RWPE2 (cell line): ENCODE measurements at places on chromosomes 6 and 20.

DNA sequence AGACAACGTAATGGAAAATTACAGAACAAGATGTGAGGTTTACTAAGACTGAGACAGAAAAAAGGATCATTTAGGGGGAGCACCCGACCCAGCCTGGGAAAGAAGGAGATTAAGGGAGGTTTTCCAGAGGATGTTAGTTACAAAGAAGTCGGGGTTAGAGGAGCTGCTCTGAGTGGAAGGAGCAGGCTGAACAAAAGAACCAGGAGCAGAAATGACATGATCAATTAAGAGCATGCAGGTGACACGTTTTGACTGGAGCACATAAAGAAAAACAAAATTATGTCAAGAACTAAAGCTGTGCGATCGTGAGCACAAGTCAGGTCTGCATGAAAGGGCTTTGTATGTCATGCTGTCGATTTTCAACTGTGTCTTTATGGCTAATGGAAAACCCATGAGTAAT lies 417.3 kb upstream of the MARCKS start:
- no peak for DNase-seq

- DNase-seq = no peak
Measured at GRCh38 chr6:107578642-107579341, 88.9 kb downstream of the SOBP start.

- DNase-seq = no peak
Measured at GRCh38 chr6:36025932-36026327, 1.5 kb upstream of the SLC26A8 start.

DNA sequence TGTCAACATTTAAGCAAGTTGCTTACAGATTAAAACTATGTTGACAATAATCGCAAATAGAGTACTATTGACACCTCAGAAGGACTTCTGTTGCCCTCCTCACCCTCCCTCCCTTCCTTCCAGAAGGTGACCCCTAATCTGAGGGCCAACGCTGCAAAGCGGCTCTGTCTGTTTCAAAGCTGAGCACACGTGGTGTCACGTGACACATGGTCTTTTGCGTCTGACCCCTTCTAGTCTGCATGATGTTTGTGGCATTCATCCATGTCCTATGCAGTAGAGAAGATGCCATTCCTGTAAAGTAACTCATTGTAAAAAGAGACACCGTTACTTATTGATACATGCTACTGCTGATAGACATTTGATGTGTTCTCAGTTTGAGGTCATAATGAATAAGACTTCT lies 182.3 kb downstream of the THBS2 start:
- DNase-seq = no peak

GRCh38 chr6:46291275-46291633 lies 120.5 kb upstream of the ENPP5 start:
- no peak for DNase-seq

DNA sequence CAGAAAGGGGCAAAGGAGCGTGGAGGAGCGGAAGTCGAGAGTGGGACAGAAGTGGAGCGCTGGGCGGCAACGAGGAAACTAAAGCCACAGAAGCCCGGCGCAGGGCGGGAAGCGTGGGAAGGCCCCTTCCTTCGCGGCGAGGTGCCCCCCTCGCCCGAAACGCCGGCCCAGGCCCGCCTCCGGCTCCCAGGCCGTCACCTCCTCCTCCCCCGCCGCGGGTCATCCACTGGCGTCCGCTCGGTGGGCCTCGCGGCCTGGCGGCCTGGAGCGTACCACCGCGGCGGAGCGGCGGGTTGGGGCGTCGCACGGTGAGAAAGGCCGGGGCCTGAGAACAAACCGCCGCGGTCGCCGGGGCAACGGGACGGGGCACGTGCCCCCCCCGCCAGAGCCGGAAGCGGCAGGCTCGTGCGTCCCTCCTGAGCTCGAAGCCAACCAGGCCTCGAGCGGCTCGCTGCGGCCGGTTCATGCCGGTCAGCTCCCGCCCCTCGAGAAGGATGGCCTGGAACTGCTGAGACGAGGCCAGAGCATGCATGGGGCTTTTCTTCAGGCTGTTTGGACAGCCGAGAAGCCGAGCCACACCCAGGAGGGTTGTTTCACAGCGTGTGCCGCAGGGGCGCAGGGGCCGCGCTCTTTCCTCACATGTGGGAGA lies at the start of gene TCP11:
TSS of gene TCP11 (minus strand) at position 333 of the 649 bp plus-strand sequence. CDS start 469 bp downstream, outside the sequence.
- DNase-seq = peak; percentile 53

DNA sequence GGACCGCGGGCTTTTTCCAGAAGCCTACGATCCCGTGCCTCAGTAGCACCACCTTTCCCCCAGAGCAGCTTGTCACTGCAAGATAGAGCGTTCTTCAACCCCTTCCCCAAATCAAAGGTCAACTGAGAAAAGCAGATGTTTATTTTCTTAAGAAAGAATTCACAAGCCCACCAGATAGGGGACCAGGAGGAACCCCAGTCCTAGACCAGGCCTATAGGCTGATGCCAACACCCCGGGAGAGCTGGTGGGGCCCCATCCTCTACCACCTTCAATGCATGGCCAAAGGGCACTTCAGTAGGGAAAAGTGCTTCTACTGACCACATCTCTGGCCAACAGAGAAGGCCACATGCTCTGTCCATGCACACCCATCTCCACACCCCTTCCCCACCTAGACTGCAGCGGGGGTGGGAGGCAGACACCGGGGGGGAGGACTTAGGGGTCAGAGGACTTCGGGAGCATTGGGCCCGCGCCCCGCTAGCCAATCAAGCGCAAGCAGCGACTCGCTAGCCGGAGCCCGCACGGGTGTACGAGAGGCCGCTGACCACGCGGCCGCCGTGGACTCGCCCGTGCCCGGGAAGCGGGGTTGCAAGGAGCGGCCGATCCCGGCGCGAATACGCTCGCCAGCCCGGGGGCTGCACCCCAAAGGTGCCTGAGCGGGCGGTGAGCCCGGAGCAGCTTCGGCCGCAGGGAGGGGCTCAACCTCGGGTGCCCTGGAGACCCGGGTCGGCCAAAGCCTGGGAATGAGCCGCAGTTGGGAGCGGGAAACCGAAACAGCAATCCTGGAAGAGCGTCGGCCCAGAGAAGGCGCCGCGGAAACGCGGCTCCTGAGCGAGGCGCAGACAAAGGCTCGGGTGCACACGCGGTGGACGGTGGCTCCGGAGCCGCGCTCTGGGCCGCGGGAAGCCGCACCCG lies 2.8 kb downstream of the PDE10A start:
- DNase-seq = no peak

GRCh38 chr20:36573798-36574365 lies 485 bp downstream of the TGIF2 start:
- no peak for DNase-seq

DNA sequence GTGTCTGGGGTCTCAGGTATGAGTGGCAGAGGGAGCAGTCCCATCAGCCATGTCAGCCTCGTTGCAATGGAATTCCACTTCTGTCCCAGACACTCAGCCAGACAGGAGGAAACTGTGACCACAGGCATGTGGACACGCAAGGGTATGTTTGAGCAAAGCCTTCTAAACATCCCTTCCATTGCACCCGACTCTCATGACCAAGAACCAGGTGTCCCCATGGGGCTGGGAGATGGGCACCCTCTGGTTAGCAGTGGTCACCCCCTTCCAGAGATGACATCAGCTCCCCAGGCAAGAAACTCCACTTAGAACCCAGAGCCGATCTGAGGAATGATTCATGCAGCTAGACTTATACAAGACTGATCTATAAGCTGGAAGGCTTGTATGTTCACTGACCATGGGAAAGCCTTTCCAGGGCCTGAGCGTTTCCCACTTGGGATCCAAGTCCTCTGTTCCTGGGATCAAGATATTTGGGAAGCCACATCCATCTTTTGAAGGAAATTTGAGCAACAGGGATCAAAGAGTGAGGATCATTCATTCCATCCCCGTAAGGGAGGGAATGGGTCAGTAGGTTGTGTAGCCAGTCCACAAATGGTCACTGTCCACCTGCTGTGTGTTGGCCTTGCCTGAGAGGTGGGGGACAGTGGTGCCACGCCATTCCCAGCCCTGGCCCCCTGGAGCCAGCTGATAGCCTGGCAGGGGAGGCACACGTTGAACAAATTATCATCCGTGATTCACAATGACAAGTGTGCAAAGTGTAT lies 3.9 kb upstream of the MRGBP start:
- no peak for DNase-seq

DNA sequence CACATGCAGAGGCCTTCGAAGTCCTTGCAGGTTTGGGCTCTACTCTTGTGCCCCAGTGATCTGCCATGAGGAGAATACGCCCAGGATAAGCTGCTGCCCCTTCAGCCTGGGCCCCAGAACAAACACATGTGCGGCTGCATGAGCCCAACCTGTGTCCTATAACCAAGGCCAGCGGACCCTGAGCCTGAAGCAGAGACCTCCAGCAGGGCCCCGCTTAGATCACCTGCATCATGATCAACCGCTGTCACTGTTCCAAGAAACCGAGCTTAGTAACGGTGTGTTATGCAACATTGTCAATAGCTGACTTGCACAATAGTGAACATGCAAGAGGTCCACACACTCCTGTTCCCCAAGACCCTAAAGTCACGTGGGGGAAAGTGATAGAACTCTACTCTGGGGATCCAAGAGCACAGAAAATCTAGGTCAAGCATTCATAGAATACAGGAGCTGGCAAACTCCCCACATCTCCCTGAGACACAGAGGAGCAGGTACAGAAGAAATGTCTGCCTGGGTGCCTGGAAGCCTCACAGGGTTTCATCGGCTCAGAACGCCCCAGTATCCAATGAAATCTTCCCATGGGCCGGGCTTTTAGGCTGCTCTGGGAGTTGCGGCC lies 136.2 kb downstream of the BMP7 start:
- no peak for DNase-seq

DNA sequence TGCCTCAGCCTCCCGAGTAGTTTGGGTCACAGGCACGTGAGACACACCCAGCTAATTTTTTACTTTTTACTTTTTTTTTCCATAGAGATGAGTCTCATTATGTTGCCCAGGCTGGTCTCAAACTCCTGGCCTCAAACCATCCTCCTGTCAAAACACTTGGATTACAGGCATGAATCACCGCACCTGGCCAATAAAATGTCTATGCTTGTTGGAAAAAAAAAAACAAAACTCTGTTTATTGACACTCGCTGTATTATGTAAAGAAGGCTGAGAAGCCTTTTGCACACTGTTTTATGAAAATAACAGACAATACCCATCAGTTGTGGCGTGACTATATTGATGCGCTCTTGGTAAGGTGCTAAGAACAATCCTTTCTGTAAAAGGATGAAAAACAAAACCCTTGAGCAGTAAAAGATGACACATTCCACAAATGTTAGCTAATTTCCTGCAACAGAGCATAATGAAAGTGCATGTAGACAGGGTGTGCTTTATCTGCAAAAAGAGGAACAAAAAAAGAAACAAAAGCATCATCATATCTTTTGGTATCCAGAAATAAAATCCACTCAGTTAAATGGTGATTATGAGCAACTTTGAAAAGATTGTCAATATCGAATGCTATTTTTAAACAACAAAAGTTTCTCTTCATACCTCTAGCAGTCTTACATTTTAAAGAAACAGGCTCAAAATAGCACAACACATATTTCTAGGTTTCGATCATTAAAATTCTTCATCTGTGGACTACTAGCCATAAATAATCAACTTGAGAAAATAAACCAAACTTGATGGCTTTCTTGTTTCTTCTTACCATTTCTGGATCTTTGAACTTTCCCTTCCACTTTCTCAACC lies 108.3 kb upstream of the PHACTR1 start:
- no peak for DNase-seq

DNA sequence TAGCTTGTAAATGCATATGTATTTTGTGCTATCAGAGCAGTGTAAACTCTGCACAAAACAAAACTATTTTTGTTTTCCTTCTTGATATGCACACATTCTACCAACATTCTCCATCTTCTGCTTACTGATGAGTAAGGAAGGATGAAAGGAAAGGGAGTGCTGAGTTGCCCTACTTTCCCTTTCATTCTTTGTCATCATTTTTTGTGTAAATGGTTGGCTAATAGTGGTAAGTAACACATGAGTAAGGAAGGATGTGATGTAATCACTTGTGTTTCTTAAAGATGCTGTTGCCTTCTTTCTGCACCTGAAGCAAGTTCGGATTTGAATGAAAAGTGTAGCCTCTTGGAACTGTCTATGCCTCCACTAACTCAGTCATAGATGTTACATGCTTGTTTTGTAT lies 4.6 kb upstream of the REV3L start:
- DNase-seq = no peak

- no peak for DNase-seq
Measured at GRCh38 chr20:62433658-62434497, 6.5 kb upstream of the RBBP8NL start.

- DNase-seq = no peak
Measured at GRCh38 chr20:18005990-18006364, 37.2 kb downstream of the MGME1 start.

DNA sequence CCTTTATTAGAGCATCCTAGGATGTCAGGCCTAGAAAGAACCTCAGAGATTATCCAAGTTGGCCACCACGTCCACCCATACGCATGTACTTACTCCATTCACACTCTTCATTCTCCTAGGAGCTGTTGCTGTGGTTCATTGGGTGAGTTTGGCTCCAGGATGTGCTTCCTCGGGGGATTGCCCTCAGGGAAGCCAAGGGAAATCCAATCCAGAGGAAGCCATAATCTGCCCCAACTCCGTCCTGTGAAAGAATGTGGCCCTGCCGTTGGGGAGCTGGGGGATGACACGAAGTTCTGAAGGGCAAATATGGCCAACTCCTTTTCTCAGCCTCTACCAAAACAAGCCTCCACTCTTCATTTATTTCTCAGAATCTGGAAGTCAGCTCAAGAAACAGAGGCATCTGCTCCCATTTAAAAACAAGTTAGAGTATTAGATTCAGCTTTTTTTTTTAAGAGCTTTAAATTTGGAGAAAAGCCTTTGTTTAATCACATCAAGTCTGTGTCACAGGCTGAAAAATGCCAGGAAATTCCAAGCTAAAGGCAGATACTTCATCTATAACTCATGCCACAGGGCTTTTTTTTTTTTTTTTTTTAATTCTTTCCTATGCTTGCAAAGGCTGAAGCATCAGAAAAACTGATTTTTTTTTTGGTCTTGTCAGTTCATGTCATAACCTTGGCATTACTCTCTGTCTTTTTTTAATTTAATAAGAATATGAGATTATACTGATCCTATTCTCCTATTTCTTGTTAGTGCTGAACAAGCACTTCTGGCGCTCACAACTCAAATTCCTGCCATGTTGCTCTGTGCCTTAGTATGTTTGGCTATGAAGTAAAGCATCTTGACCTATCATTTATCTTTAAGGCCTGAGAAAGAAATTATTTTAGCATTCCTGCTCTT lies 480.9 kb upstream of the MARCKS start:
- DNase-seq = no peak

DNA sequence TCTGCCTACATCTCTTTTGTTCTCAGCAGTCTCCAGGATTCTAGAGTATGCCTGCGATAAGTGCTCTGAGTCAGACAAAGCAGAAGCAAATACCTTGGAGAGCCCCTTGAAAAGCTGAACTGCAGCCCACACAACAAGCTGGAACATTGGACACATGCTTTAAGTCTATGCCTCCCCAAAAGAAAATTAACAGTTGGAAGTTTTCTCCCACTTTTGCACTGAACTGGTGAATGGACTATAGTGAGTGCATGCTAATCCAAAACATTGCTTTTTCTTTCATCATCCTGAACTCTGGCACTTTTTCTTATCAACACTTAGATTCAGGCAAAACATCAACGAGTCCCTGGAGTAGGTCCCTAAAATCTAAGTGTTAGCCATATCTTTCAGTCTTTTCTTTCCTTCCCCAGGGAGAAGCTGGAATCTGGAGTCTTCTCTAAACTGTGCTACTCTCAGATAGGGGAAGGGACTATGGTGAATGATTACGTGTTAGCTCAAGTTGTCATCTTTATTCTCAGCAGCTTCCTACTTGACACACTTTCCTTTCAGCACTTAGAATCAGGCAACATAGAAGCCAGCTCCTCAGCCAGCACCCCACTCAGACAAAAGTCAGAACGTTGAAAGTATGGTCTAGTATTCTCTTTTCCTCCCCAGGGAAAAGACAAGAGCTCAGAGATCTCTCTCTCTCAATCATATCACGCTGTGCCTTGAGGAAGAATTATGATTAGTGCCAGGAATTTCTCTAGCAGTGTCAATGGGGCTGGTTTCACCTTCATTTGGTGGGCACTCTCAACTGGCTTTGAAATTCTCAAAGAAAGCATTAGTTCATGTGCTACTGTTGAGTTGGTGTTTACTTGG lies 811.0 kb upstream of the GJE1 start:
- no peak for DNase-seq
